ENCODE measurements at places on chromosomes 5 and 9.

DNA sequence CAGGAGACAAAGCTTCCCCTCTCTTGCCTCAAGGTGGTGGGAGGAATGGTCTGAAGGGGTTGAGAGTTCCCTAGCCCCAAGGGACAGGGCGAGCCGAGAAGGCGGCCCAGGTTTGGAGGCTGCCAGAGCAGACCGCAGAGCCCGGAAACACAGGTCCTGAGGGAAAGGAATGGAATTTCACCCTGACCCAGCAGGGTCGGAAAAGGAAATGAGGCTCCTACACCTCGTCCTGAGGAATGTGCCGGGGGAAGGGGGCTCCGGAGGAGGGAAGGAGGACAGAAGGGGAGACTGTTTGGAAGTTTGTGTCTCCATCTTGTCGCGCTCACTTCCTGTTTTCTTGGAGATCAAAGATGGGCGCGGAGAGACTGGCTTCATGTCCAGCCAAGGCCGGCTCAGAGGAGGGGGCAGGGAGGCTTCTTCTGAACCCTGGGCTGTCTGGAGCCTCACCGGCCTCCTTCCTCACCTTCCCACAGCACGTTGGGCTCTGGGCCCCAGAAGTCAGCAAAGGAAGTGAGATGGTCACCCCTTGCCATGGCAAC lies 9.6 kb downstream of the ENG start:
- DNase-seq, result no peak

GRCh38 chr9:132995879-132996278 lies 17.4 kb downstream of the GFI1B start:
- DNase-seq, result no peak

DNA sequence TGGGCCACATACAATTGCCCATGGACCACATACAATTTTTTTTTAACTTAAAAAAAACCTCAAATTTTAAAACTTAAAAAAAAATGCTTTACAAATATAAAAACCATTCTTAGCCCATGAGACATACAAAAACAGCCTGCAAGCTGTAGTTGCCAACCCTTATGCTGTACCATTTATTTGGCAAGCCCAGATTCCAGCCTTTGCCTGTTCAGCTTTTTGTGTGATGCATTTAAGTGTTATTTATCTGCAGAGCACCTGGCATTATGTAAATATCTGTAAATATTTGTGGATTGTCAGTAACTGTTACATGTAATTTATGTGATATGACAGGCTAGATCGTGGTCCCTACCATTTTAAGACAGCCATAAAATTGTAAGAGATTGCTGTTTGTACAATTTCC lies 32.6 kb downstream of the HEXB start:
- no peak for DNase-seq

DNA sequence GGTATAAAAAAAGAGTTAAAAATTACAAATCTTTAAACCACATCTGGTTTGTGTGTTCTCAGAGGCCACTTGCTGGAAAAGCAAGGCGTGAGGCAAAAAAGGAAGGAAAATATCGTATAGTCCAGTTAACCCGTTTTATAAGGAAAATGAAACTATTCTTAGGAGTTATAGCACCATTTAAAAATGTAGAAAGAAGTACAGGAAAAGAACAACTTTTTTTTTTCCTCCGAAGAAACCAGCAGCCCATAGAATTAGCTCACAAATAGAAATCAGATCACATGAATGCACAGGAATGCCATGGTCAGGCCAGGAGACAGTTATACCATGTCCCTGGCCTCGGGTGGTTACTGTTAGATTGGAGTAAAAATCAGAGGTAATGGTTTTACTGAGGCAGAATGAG lies 241.6 kb downstream of the FBXL7 start:
- DNase-seq, result no peak

- DNase-seq, result no peak
Observed at GRCh38 chr5:104498281-104498680, 935.7 kb upstream of the NUDT12 start.

- no peak for DNase-seq
Observed at GRCh38 chr9:104263942-104264341, 169.8 kb downstream of the SMC2 start.

DNA sequence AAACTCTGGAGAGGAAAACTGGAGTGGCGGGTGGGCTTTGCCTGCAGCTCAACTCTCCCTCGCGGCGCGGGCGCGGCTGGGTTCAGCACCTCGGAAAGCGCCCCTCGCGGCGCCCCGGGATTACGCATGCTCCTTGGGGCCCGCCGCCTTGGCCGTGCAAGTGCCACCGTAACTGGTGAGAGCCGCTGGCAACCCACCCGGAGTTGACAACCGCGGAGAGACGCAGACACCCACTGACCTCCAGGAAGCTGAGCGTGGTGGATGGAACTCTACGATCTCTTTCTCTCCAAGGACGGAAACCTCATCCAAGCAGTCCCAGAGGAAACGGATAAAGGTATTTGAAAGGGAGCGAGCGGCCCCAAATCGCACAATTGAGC lies 194 bp upstream of the RXFP3 start:
- DNase-seq, result no peak

DNA sequence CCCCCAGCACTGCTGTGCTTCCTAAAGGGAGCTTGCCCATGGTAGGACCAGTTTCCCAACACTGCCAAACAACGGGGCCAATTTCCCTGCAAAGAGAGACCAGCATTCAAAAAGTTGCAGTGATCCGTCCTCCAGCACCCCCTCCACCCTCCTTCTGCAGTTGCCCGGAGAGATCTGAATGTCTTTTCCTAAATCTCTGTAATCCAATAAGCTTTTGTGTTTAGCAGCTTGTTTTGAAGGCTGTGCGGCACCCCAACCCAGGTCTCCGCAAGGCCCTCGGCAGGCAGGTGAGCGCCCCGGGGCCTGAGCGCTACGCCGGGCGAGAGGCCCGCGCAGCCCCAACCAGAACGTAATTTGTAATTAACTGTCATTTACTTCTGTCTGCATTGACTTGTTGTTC lies 366.9 kb upstream of the IRX2 start:
- no peak for DNase-seq

GRCh38 chr9:129544761-129545160 lies 76.1 kb downstream of the C9orf50 start:
- DNase-seq, result no peak

DNA sequence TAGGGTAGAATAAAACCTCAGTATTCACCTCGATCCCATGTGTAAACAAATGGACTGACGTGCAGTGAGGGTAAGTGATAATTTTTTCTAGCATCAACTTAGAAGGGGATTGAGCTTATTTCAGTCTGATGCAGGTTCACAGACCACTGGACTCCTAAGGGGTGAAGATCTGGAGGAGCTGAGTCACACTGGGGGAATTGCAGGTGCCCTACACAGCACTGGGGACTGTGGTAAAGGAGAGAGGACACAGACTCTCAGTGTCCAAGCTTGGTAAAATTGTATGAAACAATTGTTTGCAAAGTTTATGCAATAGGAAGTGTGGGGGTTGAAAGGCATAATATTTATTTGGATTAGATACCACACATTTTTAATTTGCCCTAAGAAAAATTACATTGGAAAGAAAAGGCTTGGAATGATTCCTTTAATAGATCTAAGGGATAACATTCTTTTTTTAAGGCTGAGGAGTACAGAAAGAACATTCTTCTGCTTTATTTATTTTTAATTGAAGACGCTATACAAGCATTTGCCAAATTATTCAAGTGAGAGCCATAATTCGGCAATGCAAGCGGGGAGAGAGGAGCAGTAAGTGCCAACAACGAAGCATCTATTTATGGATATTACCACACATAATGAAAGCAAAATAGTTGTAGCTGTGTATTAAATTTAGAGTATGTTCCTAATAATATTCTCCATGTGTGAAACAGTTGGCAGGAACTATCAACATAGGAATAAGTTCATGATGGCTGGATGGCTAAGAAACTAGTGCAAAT lies 766.9 kb upstream of the ADAMTS16 start:
- DNase-seq, result no peak

DNA sequence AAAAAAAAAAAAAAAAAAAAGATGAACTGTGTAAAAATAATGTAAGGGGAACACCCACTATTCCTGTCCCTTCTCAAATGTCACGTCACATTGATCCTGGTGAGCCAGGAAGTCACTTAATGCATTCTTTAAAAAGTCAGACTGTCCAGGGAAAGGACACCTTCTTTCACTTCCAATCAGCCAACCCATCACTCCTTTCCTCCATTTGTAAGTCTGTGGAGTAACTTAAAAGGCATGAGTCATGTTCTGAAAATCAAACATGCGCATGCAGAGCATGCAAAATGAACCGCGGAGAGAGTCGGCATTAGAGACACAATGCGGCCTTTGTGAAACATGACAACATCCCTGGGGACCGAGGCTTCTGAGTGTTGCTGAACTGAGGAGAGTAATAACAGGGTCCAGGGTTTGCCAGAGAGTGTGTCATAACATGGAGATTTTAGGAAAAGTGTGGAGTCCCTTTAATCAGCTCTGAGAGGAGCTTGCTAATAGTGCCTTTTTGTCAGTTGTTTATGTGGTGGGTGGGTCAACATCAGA lies 77.6 kb upstream of the SEMA6A start:
- no peak for DNase-seq

DNA sequence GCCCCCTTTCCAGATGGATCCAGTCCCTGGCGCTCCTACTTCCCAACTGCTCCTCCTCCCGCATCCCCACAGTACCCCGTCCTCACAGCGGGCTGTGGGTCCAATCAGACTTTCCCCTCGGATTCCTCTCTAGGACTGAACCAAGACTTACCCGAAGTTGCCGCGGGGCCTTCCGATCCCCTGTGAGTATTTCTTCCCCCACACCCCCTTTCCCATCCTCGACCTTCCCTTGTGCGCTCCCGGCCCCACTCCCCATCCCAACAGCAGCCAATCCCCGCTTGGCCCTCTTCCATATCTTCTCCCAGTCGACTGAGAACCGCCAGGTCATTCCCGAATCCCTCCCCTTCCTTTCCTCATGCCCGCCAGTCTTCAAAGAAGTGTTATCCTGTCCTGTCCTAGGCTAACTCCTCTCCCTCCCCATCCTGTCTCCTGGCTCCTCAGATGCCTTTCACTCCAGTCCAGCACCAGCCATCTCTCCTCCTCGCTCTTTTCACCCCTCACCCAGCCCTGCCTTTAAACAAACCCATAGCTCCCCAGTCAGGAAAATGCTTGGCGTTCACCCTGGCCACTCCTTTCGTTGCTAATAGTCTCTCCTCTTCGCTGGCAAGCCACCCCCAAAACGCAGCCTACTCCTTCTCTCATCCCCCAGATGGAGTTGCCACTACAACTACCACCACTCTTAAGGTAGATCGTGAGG lies 646 bp downstream of the SWI5 start:
- no peak for DNase-seq
